ENCODE measurements at places on chromosomes 6 and 20.

DNA sequence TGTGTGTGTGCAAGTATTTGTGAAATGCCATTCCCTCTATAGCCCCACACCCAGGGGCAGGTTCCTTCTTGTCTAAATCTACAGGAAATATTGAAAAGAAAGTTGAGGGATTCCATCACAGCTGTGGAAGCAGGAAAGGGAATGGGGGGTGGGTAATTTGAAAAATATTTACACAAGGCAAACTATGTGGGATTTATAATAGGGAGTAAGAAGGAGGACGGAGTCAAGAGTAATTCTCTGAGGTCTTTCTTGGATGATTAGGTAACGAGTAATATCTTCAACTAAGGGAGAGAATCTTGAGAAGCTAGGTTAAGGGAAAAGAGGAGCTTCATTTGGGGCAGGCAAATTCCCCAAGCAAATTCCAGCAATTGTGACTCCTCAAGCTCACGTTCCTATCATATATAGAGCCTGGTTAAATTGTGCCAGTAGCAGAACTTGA is 113.5 kb upstream of the SGK1 start:
- no peak for DNase-seq

DNA sequence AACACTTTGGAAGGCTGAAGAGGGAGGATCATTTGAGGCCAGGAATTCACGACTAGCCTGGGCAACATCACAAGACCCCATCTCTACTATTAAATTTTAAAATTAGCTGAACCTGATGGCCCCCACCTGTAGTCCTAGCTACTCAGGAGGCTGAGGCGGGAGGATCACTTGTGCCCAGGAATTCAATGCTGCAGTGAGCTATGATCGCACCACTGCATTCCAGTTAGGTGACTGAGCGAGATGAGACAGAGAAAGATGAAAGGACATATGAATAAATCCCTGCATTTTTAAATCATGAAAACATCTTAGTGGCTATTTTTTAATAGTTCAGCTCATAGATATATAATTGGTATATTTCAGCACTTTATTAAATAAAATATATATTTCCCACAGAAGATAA is 93.8 kb downstream of the GPR63 start:
- DNase-seq: no peak

GRCh38 chr20:47785311-47785853 is at the start of gene SULF2:
Gene SULF2, minus strand, starts transcription at chr20:47785481. Its CDS starts 28,118 bp downstream, at chr20:47757363.
- DNase-seq: no peak

DNA sequence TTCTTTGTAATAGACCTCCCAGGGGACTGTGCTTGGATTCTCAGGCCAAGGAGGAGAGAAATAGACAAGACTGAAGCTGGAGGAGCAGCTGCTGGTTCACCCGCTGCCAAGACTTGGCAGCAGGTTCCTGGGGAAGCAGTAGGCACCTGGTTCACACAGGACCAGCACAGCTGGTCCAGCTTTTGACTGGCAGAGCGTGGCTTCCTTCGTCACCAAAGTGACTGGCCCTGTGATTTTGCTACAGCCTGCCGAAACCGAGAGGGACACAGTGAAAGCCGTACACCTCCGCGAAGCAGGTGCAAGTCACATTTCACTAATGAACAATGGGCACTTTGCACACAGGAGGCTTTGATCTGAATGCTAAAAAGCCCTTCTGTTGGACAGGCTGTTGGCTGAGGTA is 199.0 kb downstream of the RNF144B start:
- no peak for DNase-seq

- DNase-seq: no peak
These were observed 2.7 kb upstream of the LY6G5C start for GRCh38 chr6:31683591-31683990.

GRCh38 chr6:128739112-128739511 is 143.8 kb upstream of the LAMA2 start:
- DNase-seq: no peak

DNA sequence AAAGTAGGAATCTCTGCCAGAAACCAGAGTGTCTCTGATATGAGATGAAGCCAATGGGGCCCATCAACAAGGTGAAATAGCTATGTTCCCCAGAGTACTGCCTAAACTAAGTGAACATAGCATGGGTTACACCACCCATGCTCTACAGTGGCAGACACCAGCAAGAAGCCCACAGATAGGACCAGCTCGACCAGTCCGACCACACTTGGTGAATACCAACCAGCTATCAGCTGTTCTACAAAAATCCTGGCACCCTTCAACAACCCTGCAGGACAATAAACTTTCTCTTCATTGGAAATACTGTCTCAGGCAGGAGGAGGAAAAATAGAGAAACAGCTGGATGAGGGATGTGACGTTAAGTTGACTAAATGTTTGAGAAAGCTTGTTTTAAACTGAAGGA is 311.4 kb downstream of the EPM2A start:
- DNase-seq: no peak

- no peak for DNase-seq
These were observed 29.9 kb downstream of the MKKS start for GRCh38 chr20:10404023-10404628.

GRCh38 chr6:128240024-128240428 is 280.4 kb downstream of the PTPRK start:
- no peak for DNase-seq
